ENCODE measurements at places on chromosomes 1 and 21.
A peak's percentile ranks its signal among the peaks of the same experiment; 100 is the strongest.

DNA sequence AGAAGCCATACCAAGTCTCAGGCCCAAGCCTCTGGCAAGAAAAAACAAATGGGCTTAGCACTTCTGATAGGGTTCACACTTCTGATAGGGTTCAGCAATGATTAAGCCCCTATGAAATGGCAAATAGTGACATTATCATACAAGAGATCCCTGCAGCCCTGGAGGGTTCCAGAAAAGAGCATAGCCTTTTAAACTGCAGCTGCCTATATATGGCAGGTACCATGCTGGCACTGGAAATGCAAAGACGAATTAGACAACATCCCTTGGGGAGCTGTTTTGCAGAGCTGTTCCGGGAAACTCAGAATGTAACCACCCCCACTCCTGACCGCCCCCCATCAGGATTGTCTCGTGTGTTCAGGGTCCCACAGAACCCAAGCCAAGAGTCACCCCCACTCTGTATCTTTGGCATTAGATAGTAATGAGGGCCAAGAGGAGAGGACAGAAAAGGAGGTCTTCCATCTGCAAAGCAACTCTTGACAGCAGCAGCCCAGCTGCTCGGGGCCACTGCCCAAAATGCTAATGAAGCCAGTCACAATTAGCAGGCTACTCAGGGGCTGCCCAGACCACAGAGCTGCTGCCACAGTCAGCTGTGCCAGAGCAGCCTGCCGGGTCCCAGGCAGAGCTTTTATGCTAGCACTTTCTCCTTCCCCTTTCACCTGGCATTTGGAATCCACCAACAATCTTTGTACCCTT, 50.9 kb downstream of the ITPKB start:
- no peak for DNase-seq

DNA sequence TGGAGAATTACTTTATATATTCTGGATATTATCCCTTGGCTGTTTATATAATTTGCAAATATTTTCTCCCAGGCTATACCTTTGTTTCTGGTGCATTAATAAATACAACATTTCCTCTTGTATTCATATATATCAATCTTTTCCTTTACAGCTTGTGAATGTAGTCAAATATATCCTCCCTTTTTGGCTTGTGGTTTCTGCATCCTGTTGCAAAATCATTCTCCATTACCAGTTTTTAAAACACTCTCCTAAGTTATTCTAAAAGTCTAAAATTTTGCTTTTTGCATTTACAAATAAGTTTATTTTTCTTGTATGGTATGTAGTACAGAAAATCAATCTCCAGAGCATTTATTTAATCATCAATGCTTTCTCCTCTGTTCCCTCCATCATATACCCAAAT, 909.4 kb downstream of the ADGRL2 start:
- DNase-seq = no peak

DNA sequence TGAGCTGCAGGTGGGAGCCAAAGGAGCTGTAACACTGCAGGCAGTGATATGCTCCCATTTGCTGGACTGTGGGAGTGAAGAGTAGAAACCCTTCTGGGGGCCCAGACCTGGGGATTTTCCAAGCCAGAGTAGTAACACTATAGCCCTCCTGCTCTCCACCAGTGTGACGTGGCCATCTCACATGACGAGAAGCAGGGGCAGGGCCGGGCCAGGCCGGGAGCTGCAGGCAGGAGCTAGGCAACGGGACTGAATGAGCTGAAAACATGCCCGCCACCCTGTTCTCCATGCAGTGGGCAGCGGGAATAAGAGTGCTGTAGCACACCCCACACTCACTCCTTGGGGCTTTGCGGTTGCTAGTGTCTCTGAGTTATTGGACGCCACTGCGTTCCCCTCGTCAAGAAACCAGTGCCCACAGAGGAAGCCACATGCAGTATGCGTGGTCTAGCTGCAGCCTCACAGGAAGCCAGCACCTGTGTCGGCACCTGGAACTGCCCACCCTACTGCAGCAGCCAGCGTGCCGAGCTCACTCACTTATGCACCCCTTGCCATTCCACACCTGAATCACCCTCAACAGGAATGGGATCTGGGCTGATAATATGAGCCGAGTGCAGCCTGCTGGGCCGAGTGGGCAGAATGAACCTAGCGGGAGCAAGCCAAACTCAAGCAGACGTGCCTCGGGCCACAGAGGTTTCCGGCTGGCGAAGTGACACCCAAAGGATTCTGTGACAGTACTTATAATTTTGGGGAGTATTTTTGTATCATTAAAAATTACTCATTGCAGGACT, 1389.6 kb downstream of the KCNT2 start:
- DNase-seq = no peak

DNA sequence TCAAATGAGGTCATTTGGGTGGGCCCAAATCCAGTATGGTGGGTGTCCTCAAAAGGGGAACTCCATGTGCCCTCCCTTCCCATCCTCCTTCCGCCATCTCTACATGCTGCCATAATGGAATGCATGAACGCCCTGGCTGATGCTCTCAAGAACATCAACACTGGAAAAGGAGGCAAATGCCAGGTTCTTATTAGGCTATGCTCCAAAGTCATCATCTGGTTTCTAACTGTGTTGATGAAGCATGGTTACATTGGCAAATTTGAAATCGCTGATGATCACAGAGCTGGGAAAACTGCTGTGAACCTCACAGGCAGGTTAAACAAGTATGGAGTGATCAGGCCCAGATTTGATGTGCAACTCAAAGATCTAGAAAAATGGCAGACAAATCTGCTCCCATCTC, 16.6 kb upstream of the TRIM45 start:
- DNase-seq = no peak

DNA sequence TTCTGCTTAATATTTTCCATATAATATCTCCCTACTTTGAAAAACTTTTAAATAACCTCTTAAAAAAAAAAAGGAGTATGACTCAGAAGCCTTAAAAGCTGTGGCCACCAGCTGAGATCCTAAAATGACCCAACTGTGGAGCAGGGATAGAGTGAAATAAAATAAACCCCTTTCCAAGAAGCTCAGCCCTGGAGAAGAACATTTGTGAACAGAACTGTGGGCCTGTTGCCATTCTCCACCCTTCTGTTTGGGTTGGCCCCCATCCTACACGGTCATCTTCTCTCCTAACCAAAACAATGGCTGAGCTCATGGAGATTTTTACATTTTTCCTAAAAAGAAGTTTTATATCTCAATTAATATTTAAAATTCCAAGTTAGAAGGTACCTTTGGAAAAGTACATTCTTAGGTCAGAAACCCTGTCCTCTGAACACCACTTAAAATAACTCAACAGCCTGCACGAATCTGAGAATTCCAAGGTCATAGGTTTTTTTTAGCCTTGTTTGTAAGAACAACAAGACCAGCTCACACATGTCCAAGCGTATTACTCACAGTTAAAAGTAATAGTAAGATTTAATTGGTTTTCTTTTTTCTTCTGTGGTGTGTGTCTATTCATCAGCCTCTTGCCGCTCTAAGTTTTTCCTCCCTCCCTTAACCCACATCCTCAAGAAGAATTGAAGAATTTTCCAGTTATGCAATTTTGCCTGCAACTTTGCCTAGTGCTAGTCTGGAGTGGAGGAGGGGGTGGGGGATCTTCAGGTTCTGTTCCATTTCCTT, 107.7 kb upstream of the ERRFI1 start:
- peak; percentile 94 for DNase-seq

DNA sequence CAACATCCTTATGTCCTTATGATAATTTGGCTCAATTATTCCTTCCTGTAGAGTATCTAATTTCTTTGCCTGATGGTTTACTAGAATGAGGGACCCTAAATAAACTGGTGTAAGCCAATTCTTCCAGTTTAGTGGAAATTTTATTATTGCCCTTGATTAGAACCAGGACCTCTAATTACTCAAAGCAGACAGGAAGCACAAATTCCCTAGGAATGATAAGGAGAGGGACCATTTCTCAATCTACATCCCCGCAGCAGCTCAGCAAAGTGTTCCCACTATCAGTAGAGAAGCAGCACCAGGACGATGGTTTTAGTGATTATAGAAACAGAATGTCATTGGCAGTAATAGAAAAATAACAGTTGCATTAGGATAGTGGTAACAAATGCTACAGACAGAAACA, 97.1 kb downstream of the PLPPR4 start:
- DNase-seq = no peak

- DNase-seq = no peak
These were observed 13.6 kb upstream of the LRRC3 start for GRCh38 chr21:44441581-44442265.

DNA sequence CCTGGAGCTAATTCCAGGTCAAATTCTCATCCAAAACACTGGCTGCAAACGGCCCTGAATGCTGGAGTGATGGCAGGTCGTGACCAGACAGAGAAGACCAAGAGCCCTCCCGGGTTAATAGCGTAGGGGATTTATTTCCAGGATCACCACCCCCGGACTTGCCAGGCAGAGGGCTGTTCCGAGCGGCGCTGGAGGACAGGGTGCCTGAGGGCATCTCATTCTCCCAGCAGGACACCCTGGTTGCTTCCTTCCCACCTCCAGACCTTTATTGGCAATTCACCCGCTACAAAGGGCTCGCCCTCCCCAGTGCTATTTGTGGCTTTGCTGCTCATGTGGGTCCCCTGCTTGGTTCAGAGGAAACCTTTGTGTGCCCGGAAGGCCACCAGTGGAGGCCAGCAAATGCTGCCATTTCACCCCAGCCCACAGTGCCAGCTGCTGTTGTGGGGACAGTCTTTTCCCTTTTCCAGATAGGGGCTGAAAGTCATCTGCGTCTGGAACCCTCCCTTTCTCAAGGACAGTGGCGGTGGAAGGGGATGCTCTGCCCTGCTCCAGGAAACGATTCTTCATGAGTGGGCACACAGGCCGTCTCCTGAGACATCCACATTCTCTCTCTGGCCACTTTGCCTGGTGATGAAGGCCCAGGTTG, 19.0 kb upstream of the C1orf174 start:
- DNase-seq = no peak

DNA sequence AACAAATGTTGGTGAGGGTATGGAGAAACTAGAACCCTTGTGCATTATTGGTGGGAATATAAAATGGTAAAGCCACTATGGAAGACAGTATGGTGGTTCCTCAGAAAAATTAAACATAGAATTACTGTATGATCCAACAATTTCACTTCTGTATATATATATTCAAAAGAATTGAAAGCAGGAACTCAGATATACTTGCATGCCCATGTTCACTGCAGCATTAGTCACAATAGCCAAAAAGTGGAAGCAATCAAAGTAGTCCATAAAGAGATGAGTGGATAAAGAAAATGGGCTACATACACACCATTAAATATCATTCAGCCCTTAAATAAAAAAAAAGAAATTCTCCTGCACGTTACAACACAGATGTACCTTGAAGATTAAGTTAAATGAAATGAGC, 34.1 kb downstream of the ABL2 start:
- no peak for DNase-seq

GRCh38 chr1:187689129-187689528, 860.4 kb downstream of the PLA2G4A start:
- DNase-seq = peak; percentile 88

DNA sequence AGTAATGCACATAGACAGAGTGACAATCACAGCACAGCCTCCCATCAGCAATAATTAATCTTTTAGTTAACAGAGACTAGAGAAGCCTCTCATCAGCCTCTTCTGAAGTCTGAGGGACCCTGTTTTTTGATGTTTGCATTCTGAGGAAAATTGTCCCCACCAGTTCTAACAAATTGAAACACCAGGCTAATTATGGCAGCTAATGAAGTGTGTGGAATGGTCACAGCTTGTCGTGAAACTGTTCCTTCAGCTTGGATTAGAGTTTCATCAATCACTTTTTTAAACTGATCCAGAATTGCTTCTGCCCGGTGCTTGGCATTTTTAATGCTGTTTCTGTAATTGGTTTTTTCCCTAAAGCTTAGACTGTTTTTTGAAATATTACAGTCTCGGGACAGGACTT, 208.0 kb downstream of the SPATA17 start:
- DNase-seq = no peak

DNA sequence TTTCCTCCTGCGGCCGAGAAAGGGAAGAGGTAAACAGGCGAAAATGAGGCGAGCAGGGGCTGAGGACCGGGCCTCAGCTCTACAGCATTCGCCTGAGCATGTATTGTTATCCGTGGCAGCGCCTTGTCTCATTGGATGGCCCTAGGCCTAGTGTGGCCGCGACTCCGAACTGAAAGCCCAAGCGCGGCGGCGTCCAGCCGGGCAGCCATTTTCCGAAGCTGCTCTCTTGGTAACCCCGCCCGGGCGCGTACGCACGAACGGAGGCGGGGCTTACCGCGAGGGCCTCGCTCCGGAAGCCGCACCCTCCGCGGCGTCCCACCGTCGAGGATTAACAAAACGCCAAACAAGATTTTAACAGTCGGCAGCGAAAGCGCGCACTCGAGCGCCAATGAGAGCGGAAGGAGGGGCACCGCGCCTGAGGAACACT, 797 bp upstream of the USP1 start:
- DNase-seq = no peak

- no peak for DNase-seq
These were observed 15.3 kb downstream of the RHEX start for GRCh38 chr1:206068314-206068713.

- no peak for DNase-seq
These were observed 1522.5 kb upstream of the PRMT6 start for GRCh38 chr1:105533996-105534395.

DNA sequence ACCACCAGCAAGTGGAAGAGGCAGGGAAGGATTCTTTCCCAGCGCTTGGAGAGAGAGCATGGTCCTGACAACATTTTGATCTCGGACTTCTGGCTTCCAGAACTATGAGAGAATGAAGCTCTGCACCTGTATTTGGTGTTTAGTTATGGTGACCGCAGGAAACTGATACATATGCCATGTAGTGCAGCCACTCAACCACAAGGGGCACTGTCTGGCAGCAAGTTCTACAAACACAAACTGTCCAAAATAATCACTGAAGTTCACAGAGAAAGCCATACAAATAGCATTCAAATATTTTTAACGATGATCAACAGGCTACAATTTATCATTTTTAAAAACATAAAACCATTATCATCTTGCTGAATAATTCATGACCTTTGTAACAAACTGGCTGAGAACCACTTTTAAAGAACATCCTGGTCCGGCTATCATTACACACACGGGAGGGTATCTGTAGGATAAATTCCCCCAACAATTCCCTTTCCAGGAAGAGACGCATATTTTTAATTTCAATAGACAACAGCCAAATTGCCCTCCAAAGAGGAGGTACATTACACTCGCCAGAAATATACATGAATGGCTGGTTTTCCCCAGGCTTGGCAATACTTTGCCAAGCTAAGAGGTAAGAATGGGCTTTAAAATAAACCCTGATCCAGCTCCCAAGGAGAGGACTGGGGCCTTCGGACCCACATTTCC, 9.2 kb upstream of the CBR3 start:
- peak; percentile 42 for DNase-seq

DNA sequence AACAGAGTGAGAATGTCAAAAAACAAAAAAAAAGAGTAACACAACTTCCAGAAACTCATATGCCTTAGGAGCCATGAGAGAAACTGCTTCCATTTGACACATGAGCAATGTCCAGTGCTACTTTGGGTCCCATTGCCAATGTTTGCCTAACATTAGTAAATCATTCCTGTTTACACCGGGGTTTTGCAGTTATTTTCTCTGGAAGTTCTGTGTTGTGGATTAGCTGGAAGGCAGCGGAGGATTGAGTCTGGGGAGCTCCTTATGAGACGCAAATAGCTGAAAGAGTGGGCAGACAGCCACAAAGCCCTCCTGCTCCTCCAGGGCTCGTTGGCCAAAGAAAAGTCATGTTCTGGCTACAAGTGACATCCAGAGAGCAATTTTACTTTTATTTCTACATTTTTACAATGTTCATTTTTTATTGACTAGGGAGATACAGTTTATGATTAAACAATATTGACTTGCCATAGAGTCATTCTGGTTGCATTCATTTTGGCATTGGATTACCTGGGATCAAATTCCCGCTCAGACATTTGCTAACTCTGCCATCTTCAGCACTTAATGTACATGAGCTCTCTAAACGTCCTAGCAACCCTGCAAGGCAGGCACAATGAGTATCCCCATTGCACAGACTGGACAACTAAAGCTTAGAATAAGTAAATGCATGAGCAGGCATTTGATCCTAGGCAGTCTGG, 66.4 kb upstream of the GALNT2 start:
- DNase-seq = no peak
